Right renal cortex interstitium (tissue), 3 donors: ENCODE measurements at places on chromosomes 11 and 22.

DNA sequence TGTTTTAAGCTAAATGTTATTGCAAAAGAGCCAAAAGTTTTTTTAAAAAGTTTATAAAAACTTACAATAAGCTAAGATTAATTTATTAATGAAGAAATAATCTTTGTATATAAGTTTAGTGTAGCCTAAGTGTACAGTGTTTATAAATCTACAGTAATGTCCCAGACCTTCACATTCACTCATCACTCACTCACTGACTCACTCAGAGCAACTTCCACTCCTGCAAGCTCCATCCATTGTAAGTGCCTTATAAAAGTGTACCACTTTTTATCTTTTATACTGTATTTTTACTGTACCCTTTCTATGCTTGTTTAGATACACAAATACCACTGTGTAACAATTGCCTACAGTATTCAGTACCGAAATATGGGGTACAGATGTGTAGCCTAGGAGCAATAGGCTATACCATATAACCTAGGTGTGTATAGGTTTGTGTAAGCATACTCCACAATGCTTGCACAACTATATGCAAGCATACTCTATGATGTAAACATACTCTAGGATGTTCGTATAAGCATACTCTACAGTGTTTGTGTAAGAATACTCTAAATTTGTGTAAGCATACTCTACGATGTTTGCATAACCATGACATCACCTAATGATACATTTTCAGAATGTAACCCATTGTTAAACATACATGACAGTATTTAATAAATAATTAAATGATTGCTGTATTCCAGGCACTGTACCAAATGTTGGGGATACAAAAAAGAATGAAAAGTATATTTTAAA, 953.0 kb downstream of the KCNA4 start:
- DNase-seq = no peak

DNA sequence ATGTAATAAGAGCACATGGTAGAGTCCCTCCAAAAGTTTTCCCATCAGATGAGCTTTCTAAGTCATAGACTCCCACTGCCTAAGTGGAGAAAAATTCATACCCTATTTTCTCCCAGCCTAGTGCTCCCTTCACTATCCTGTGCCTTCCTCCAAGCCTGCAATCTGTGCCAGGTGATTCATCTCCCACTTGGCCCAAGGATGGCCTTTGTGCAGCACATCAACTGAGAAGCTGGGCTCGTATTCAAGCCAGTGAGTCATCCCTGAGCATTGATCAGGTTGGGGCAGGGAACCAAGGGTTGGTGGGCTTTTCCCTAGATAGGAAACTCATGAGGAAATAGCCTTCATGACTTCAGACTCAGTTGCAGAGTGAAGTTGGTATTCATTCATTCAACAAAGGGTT, 64.6 kb downstream of the PANX1 start:
- no peak for DNase-seq

- DNase-seq = no peak
Observed at GRCh38 chr11:47881145-47881544, 33.0 kb upstream of the NUP160 start.

- no peak for DNase-seq
Observed at GRCh38 chr22:46432164-46433068, 96.9 kb downstream of the TRMU start.

GRCh38 chr22:38452373-38453065, 2.5 kb downstream of the KCNJ4 start:
- no peak for DNase-seq
